ENCODE measurements at places on chromosomes 12 and 14.

- no peak for DNase-seq
Observed at GRCh38 chr12:6165395-6165794, 34.8 kb upstream of the CD9 start.

- DNase-seq, result no peak
Observed at GRCh38 chr14:79408696-79409095, 802.6 kb downstream of the DIO2 start.

GRCh38 chr12:114263056-114263805 lies 142.7 kb downstream of the TBX5 start:
- DNase-seq, result no peak

DNA sequence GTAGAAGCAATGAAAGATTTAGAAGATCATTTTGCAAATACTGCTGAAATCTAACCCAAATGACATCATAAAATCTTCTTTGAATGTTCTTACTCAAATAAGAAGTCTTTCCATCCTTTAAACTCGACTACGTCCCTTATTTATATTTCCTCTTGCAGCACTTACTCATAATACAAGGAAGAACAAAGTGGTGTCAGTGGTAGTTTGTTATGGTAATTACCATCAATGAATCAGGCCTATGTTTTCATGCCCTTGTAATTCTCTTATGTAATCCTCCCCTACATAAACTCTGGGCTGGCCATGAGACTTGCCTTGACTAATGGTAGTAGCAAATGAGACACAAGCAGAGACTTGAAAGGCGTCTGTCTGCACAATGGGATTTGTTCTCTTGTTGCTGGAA lies 17.0 kb downstream of the EEA1 start:
- no peak for DNase-seq

GRCh38 chr14:34665785-34666435 lies 36.0 kb upstream of the SNX6 start:
- DNase-seq, result no peak

DNA sequence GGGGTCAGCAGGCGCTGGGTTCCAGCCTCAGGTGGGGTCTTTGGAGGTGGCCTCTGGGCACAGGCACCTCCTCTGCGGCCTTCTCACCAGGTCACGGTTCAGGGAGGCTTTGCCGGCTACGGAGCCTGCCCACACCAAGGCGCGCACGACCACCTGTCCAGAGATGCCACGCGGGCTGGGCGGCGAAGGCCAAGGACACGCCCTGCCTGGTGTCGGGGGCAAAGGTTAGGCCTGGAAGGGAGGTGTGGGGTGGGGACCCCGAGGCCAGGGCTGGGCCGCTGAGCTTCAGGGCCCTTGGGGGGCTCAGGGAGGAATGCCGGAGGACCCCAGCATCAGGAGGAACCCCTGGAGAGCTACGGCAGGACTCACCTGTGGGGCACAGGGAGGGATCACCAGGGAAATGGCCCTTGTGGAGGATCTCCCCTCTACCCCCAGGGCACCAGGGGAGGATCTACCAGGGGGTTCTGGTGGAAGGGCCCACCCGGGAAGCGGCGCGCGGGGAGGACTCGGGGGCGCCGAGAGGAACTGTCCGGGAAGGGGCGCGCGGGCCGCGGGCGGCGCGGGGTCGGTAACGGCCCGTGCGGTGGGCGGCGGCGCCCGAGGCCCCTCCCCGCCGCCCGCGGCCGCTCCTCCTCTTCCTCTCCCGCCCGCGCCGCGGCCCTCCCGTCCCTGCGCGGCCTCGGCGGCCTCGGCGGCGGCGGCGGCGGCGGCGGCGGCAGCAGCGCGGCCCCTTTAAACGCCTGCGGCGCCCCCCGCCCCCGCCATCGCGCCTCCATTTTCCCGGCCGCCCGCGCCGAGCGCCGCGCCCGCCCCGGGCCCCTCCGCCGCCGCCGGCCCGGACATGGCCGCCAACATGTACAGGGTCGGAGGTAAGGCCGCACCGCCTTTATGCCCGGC lies at the start of gene MTA1:
Gene MTA1 (plus strand): TSS at position 633 of the 897 bp plus-strand sequence. CDS start 209 bp downstream, at position 842.
- peak; percentile 17 for DNase-seq

GRCh38 chr12:57126561-57126960 lies 1.7 kb upstream of the LRP1 start:
- DNase-seq, result no peak

GRCh38 chr12:117897372-117898161 lies 71.2 kb downstream of the KSR2 start:
- no peak for DNase-seq

DNA sequence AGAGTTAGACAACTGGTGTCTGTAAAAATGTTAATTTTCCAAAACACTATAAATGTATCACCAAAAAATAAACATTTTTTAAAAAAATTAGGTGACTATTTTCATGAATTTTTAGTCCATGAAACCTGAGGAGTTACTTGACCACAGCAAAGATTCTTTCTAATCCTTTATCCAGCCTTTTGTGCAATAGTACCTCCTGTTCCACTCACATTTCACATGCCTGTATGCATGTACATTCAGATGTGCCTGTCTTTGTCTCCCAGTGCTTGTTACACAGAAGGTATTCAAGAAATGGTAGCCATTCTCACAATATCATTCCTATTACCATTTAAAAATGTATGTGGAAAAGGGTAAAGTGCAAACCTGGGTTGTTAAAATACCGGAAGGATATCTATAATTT lies 857.0 kb downstream of the DIO2 start:
- DNase-seq, result no peak

DNA sequence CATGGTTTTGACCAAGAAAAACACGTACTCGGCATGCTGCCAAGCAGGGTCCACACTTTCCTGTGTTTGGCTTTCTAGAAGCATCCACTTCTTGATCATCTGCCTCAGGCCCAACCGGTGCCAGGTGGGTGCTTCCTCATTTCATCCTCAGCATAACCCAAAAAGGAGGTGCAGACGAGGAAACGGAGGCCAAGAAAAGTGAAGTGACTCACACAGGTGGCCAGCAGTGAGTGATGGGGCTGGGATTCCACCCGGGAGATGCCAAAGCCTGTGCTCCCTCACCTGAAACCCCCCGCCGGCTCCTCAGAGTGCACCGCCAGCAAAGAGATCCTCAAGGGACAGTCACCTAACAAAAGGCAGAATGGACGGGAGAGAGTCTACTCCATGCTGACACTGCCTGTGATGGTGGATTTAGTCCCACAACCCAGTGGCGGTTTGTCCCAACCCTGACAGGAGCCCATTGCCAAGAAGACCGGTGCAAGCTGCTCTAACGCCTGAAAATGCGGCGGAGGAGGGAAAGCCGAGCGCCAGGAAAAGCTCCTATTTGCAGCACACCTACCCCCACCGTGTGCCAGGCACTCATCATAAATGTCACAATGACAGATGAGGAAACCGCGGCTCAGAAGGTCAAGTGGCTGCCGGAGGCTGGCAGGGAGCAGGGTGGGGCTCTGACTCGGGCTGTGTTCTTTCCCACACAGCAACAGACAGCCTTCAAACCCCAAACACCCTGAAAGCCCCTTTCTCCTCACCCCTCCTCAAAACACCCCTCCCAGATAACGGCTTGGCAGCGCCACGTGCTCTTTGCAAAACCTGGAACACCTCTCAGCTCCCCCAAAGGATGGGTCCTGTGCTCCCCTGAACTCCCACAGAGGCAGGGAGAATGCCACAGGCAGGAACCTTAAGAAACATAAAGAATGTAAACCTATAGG lies 18.8 kb downstream of the BCL11B start:
- no peak for DNase-seq

Measured in stimulated activated CD8-positive, alpha-beta memory T cell treated with anti-CD3 and anti-CD28 coated beads, Interleukin-4, amount 100 ng/mL, for 4 hours (primary cell).